Hematopoietic multipotent progenitor cell treated with erythropoietin and hydrocortisone succinate and interleukin-3 and kit ligand, for 6 days (in vitro differentiated cells): ENCODE measurements at places on chromosomes 2 and 18.

GRCh38 chr2:232026910-232027309 is 65.4 kb downstream of the DIS3L2 start:
- no peak for DNase-seq

GRCh38 chr18:24031318-24031717 is 16.8 kb downstream of the TTC39C start:
- no peak for DNase-seq

DNA sequence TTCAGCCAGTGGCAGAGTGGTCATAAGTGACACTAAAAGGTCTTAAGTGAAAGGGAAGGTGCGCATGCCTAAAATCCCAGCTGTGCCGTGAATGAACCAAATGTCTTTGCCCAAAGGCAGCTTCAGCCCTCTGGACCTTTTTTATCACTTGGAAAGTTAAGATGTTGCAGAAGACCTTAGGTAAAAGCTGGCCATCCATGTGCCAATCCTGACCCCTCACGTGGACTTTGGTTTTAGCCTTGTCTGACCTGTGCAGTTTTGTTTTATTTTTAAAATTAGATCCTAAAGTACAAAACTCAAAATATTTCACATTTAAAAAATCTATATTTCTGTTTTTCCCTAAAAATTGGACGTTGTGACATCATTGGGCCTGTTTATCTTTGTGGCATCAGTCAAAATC is 429.5 kb downstream of the STK39 start:
- no peak for DNase-seq

GRCh38 chr2:211035548-211036185 is 479.3 kb downstream of the CPS1 start:
- peak; percentile 57 for DNase-seq

DNA sequence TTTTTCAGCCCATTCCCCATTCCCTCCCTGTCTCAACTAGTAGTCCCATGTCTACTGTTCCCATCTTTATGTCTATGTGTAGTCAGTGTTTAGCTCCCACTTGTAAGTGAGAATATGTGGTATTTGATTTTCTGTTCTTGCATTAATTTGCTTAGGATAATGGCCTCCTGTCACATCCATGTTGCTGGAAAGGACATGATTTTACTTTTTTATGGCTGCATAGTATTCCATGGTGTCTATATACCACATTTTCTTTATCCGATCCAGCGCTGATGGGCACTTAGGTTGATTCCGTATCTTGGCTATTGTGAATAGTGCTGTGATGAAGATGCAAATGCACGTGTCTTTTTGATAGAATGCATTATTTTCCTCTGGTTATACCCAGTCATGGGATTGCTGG is 21.7 kb upstream of the ITGA6 start:
- DNase-seq: no peak

- DNase-seq: no peak
Measured at GRCh38 chr2:119683074-119683712, 4.2 kb downstream of the TMEM177 start.

DNA sequence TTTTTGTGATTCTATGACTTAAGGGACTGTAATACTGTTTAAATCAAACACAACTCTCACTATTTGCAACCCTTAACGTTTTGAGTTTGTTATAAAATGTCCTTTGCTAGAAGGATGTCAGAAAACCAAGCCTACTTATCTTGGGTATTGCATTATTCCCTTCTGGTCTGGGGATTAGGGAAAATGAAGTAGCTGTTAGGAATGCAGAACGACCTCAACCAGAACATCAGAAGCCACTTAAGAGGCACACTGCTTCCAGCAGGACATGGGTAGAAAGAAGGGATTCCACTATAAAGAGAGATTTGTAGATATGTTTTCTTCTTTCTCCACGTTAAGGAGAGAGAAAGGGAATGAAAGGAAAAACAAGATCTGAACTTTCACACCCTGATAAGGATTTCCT is 101.2 kb downstream of the SETBP1 start:
- no peak for DNase-seq

GRCh38 chr2:79977792-79978191 is 326.8 kb downstream of the LRRTM1 start:
- DNase-seq: no peak

DNA sequence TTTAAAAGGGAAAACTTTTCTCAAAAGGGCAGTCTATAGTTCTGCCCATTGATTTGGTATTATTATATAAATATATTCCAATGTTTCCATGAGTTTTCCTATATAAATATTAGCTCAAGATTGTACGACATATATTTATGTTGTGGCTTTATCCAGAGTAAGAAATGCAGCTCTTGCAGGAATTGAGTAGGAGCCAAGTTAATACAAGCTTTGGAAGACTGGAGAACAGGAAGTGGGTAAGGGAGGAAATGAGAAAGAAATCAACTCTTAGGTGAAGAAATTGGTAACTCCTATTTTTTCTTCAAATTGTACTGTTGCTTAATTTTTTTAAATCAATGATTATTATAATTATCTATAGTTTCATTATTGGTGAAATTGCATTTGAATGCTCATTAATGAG is 105.4 kb upstream of the FAM117B start:
- DNase-seq: no peak

GRCh38 chr2:124524155-124524915 is 499.2 kb downstream of the CNTNAP5 start:
- no peak for DNase-seq

DNA sequence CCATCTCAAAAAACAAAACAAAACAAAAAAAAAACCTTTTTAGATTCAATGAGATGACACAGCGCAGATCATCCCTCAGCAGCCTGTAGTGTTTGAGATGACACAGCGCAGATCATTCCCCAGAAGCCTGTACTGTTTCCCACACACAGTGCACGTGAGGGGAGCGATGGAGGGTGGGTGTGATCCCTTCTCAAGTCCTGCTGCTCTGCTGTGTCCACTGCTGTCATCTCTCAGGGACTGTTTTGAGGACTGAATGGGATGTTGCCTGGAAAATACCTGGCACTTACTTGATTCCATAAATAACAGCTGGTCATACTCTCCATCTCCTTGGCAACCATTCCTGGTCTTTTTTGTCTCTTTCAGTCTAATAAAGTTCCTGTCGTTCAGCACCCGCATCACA is 25.7 kb downstream of the TGOLN2 start:
- no peak for DNase-seq

- no peak for DNase-seq
Measured at GRCh38 chr2:37868866-37869265, 56.2 kb upstream of the RMDN2 start.

DNA sequence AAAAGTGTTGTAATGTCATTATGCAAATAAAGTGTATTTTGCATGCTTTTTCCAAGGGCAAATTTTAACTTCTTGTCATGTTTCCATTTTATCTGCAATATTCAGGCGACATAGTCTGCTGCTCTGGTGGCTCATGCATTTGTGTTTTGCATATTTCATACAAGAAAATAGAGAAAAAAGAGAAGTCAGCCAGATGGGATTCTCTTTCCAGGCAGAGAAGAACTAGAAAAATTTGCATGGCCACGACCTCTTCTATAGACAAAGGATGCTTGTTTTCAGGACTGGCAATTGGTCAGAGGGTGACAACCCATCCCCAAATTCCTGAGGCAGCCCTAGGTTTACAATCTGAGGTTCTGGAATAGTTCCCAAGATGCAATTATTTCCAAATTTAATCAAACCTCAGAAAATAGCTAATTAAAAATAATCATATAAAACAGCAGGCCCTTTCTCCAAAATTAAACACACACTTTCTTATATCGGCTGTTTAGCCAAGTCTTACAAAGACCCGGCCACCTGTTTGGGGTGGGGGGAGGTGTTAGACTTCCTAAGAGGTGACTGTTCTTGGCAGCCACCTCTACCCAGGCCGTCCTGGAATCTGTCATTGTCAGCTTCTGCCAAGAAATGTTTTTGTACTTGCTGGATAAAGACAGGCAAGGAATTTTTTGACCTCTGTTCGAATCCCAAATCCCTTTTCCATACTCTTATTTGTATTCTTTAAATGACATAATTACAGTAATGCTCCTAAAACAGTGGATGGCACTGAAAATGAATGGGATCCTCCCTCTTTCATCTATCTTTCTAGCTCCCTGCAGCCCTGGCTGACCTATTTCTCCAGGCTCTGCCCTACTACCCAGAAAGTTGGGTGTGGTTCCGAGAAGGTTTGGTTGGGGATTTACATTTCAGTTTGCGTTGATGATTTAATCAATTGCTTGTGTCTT is 20.8 kb upstream of the SOS1 start:
- peak; percentile 95 for DNase-seq

GRCh38 chr2:227280895-227281294 is 44.2 kb upstream of the MFF start:
- DNase-seq: peak; percentile 4

DNA sequence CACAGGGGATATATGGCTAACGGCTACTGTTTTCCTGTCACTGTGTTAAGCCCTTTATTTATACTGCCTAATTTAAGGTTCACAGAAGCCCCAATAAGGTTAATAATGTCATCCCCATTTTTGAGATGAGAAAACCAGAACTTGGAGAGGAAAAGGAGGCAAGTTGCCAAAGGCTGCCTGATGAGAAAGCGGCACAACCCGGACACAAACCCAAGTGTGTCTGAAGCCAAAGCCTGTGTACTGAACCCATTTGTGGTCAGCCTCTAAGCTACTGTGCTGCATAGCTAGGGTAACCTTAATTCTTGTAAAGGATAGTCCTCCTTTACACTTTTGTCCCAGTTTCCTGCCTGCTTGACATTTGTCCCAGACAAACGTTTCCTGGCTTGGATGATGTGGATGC is 954.7 kb upstream of the FANCL start:
- no peak for DNase-seq

DNA sequence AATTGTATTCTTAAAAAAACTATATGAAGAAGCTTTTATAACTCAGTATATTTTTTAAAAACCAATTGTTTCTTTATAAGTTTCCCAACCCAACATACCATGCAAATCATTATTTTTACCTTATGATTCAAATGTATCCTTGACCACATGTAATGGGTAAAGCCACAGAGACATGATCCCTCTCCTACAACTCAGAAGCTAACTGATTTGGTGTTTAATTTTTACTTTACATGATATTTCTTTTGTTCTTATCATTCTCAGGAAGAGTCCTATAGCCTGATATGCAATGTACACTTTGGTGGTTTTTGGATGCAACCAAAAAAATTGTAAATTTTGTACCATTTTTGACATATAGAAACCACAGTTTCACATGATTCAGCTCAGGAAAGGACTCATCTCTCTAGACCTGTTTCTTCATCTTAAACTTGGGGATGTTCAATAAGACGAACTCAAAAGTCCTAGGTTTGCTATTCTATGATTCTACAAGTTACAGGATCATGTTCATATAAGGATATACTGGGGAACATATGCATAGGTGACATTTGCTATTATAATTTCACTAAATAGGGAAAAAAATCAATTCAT is 85.2 kb upstream of the RBBP8 start:
- no peak for DNase-seq

- no peak for DNase-seq
Measured at GRCh38 chr2:5316001-5316490, 376.1 kb upstream of the SOX11 start.

DNA sequence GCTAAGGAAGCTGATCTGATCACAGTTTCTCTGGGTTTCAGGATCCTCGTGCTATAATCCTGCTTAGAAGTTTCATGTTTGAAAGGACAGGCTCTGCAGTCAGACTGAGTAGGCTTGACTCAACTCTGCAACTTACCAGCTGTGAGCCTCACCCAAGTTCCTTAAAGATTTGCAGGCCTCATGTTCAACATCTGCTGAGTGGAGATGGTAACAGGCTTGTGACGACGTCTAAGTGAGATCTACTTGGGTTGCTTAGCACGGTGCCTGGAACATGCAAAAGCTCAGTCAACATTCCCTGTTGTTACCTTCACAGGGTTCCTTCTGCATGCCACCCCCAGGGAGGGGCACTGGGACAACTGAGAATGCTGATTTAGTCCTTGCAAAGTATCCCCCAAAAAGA is 164.2 kb downstream of the C1D start:
- DNase-seq: no peak

- DNase-seq: no peak
Measured at GRCh38 chr2:213185147-213185822, 33.9 kb upstream of the IKZF2 start.

DNA sequence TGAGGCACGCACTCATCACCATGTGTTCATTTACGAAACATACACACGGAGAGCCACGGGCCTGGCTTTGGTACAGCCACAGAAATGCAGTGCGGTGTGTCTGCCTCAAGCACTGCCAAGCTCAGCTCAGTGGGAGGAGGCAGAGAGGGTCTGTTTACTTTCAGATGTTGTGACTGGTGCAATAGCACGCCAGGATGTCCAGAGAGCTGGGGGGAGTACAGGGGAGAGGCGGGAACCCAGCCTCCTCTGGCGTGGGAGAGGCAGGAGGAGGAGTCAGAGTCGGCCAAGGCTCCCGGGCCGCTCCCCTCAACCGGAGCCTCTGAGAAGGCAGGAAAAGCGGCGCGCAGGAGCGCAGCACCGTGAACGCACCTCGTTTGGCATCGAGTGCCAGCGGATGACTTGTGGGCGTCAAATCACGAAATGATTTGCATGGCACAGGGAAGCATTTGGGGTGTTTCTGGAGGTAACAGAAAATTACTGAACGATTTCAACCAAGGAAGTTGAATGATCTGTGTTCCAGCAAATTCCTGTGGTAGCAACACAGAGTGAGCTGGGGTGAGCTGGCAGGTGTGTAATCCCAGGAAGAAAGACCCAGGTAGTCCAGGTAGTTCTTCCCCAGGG is 143.0 kb downstream of the ZNF516 start:
- DNase-seq: no peak

- DNase-seq: no peak
Measured at GRCh38 chr2:13480057-13480456, 763.3 kb downstream of the TRIB2 start.

DNA sequence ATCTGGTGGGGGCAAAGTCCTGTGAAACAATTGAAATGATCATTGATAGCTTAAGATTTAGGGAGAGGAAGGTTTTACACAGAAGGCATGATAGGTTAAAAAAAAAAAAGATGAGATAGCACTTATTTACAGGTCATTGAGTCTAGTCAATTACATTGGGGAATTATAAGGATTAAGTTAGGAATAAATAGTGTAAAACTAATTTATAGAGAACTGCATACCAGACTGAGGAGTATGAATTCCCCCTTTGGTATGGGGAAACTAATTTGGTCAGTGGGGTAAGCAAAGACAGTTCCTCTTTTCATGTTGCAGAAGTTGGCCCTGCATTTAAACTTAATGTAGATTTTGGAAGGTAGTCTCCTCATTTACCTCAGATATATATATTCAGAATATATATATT is 10.8 kb downstream of the GLS start:
- DNase-seq: peak; percentile 56

GRCh38 chr2:29847886-29848285 is 73.5 kb downstream of the ALK start:
- no peak for DNase-seq

DNA sequence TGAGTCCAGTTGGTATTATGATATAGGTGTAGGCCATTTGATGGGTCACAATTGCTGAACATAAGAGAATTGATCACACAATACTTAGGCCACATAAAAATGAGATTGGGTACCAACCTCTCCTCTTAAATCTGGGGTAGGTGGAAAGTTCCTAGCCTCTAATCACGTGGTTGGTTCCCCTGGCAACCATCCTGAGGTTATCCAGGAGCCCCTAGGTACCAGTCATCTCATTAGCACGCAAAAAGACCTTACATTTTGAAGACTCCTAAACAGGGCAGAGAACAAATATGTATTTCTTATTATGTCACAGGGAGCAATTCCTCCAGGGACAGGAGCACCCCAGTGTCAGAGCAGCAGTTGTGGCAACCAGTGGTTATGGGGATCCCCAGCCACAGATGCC is 12.7 kb upstream of the SELENOI start:
- no peak for DNase-seq

GRCh38 chr2:41399437-41400087 is 648.3 kb upstream of the PKDCC start:
- no peak for DNase-seq
